ENCODE measurements at places on chromosomes 1 and 21. TPM values are rescaled to one million over a fixed set of nuclear protein-coding genes. Genes with fewer than 3 reads are reported as not detected.

HHAT gene
- total RNA-seq, result 1.2 TPM

BLACAT1 gene
- total RNA-seq, result not detected

SYDE2 gene
- total RNA-seq, result 0.43 TPM

EBNA1BP2 gene
- total RNA-seq, result 22.1 TPM

CRYAA gene
- not detected for total RNA-seq

HSD11B1 gene
- total RNA-seq, result 0.32 TPM

CR1L gene
- total RNA-seq, result not detected

GRCh38 chr1:33768106-33768505 lies 95.8 kb upstream of the HMGB4 start:
- DNase-seq, result no peak

DNA sequence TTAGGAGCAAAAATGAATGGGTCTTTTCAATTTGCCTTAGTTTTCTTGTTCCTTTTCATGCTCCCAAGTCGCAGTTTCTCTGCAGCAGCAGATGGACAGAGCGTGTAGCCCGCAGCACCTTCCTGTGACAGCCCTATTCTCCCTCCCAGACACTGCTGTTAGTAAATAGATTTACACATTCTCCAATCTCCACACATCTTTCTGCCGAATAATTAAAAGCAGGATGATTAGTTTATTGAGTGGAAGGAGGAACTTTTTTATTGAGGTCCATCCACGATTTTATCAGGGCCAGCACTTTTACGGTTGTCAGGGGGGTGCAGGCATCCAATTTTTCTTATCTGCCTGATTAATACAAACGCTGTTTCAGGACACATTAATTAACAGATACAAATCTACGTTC lies 98.2 kb upstream of the USH2A start:
- DNase-seq, result no peak

- DNase-seq, result no peak
Measured at GRCh38 chr1:65880611-65881010, 87.9 kb downstream of the PDE4B start.

DNA sequence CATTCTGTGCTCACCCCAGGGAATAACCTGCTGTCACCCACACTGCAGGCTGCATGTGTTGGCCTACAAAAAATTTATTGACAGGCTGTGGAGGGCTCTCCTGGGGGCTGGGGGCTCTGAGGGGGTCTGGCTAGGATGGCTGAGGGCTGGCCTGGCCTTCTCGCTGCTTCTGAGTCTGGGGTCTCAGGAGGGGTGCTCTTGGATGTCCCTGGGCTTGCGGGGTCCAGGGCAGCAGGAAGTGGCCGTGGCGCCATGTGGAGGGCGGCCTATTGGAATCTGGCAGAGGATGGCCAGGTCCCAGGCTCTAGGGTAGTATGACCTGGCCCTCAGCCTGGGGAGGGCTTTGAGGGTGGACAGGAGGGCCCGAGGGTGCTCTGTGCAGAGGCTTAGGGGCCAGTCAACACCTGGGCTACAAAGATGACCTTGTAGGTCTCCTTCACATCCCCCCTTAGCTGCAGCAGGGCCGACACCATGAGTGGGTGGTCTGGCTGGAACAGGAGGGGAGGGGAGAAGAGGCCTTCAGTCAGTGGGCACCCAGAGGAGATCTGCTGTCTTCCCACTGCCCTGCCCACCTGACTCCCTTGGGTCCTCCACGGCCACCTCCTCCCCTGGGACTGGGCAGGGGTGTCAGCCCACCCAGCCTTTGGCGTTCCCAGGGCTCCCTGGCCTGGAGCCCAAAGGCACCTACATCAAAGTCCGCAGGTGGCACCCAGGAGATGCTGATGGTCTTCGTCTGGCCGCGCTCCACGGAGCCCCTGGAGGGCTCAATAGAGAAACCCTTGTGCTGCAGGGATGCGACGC lies 3.0 kb upstream of the TMEM52 start:
- no peak for DNase-seq

GRCh38 chr1:225462429-225462713 lies 34.5 kb upstream of the LBR start:
- no peak for DNase-seq

DNA sequence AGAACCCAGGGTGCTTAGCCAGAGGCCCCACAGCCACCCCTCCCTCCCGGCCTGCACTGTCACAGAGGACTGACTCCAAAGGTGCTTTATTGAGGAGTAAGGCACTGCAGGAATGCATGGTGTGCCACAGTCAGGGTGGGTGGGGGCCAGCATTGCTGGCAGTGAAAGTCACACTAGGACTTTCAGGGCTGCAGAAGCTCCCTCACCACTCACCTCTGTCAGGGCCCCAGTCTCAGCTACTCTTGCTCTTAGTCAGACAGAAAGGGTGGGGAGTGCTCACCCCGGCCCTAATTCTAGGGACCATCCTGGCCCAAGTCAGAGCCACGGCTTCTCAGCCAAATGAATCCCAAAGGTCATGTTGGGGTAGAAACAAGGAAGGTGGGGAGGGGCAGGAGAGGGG lies 19.4 kb downstream of the KNCN start:
- no peak for DNase-seq

GRCh38 chr1:85342207-85342606 lies 65.8 kb upstream of the BCL10 start:
- no peak for DNase-seq

DNA sequence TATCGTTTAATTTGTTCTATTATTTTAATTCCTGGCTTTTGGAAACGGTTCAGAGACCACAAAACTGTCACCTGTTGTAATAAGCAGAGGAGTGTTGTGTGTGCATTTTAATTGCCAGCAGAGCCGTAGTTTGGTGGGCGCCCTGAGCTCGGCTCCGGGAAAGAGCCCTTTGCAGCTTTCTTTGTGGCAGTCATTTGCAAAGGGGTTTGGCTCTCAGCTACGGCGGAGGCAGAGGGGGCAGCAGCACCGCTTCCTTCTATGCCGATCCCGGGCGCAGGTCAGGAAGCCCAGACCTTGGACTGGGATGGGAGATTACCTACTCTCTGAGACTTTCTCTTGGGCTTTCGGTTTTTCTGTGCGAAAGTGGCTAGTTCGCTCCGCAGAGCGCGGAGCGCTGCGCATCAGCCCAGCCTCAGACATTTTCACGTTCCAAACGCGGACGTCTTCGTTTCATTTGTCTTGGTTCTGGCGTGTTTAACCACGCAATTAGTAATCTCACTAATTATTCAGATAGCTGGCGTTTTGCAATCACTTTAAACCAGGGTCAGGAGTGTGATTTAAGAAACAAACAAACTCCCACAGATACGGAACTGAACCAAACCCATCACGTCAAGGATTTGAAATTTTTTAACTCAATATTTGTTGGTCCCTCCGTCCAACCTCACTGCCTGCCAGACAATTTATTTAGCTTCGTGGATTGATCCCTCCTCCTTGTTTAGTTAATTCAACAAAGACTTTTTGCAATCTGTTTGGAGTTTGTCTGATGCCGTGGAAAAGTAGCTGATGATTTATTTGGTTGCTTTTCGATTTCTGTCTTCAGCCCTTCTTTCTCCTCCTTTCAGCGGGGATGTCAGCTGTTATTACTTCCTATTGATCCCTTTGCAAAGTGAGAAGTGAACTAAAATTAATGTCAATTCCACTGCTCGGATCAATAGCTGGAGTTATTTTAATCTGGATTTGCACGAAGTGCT lies 3.9 kb downstream of the RNF220 start:
- no peak for DNase-seq

DNA sequence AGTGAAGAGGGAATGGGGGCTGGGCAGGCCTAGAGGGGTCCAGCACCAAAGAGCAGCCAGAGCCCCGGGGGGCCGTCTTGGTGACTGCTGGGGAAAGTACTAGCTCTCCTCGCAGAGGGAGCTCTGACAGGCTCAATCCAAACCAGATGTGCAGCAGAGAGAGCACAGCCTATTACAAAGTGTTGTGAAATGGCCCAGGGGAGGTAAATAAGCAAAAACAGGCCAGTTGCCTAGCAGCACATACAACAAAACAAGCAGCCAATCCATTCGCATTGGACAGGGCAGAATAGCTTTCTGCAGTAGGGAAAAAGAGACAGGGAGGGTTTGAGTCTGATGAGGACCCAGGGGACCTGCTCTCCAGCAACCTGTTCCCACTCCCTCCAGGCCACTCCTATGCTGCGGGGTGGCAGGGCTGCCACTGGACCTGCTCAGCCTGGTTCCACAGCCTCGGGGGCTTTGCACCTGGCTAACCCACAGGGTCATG lies 239.6 kb upstream of the FGGY start:
- DNase-seq, result peak; percentile 34

GRCh38 chr21:26079366-26079765 lies 91.2 kb downstream of the APP start:
- no peak for DNase-seq

- DNase-seq, result no peak
Measured at GRCh38 chr1:18954270-18955071, 2.0 kb downstream of the IFFO2 start.

GRCh38 chr1:72915581-72915980 lies 633.2 kb upstream of the NEGR1 start:
- no peak for DNase-seq

GRCh38 chr1:40986328-40986783 lies 6.9 kb downstream of the CTPS1 start:
- DNase-seq, result no peak

All from ascending aorta (tissue), 2 donors.